CD4-positive, CD25-positive, alpha-beta regulatory T cell (primary cell): ENCODE measurements at places on chromosomes 6 and 20.
A peak's percentile ranks its signal among the peaks of the same experiment; 100 is the strongest.

DNA sequence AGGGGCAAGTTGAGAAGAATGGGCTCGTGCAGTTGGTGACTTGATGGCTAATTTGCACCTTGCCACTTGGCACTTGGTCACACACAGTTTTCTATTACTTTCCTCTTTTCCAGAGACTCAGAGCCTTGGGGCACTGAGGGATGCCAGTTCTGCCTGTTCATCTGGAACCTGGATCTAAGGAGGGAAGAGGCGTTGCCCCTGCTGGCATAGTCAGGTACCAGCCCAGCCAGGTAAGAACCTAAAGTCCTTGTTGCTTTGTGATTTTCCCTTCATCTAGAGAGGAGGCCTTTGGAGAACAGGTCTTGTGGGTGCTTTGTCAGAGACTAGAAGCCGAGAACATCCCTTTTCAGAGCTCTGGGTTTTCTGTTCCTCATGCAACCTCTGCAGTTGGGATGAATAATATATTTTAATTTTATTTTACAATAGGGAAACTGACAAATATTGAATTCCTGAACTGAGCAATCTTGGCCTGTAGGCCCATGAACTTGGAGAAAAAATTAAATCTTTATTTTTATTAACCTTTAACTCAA is 11.4 kb downstream of the SYTL3 start:
- DNase-seq: no peak

DNA sequence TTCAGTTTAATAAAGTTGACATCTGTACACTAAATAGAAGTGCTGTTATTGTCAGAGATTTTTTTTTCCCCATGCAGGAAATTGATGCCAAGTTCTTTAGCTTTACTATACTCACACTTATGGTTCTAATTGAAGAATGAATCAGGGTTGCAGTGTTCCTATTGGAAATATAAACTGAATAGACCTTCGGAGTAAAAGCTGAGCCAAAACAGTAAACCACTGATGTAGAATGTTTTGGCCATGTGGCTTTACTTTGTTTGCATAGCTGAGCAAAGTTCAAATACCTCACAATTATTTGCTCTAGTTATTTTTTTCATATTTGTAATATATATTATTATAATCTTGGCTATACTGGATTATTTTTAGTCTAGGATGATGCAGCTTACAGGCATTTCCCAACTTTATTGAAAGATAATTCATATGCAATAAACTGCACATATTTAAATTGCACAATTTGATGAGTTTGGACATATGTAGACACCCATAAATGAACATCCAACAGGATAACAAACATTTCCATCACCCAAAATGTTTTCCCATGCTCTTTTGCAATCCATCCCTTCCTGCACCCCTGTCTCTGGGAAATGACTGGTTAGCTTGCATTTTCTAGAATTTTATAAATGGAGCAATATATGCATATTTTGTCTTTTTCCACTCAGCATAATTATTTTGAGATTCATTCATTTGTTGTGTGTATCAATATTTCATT is 105.8 kb upstream of the NOX3 start:
- no peak for DNase-seq

DNA sequence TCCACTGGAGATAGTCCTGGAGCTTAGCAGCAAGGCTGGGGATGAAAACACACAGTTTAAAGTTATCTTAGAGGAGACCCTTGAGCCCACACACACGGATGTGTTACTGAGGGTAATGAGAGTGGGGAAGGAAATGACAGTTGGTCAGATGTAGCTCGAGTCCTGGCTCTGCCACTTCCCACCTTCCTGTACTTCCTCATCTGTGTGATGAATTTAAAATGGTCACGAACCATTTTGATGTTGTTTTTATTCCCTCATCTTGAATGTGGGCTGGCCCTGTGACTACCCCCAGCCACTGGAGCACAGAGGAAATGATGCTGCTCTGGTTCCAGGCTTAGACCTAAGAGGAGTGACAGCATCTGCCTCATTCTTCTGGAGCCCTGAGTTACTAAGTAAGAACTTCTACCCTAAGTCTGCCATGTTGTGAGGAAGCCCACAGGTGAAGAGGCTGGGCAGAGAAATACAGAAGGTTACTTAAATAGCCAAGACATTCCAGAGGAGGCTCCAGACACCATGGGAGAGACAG is 141.2 kb downstream of the NRN1 start:
- DNase-seq: peak; percentile 35

DNA sequence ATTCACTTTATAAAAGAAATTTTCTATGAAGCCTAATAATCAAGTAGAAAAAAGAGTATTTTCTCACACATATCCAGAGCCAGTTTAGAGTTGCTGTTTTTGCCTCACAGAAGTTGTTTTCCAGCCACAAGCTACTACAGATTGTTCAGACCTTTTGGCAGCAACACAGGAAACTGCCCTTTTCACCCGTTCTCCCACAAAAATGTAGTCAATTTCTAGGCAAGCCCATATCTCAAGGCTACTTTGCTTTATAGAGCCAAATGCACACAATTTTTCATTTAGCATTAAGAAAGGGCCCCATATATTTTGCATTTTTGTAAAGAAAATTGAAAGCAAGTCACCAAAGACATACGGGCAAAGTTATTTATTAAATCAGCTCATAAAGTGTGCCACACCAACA is 49.5 kb downstream of the EPB41L2 start:
- no peak for DNase-seq
